ENCODE measurements at places on chromosomes 5 and 9.

DNA sequence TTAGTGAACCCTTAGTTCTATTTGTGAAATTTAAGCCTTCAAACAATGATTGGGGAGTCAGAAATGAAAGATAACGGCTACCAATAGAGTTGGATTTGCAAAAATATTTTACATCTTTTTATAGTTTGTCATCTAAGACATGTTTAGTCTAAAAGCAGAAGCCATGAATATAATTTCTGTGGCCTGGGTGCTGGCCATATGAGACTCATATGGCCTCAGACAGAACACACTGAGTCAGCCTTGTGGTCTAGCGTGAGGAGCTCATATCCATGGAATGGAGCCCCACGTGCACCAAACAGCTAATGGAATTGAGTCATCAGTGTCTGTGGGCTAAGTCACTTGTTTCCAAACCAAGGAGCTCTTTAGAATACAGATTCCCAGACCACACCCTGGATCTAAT, 240.7 kb upstream of the NREP start:
- H3K27me3 ChIP-seq, result no peaks in the 10 kb centered on the region
- no peak overlapping the region for H3K4me3 ChIP-seq
- no peaks in the 10 kb centered on the region for H3K4me1 ChIP-seq
- no peak for DNase-seq
- H3K27ac ChIP-seq, result no peak overlapping the region

- DNase-seq, result no peak
- H3K27ac ChIP-seq, result no peak overlapping the region
- H3K4me1 ChIP-seq, result no peaks in the 10 kb centered on the region
- no peak overlapping the region for H3K4me3 ChIP-seq
- H3K36me3 ChIP-seq, result no peaks in the 10 kb centered on the region
Measured at GRCh38 chr5:95043648-95044047, 241.2 kb downstream of the MCTP1 start.

DNA sequence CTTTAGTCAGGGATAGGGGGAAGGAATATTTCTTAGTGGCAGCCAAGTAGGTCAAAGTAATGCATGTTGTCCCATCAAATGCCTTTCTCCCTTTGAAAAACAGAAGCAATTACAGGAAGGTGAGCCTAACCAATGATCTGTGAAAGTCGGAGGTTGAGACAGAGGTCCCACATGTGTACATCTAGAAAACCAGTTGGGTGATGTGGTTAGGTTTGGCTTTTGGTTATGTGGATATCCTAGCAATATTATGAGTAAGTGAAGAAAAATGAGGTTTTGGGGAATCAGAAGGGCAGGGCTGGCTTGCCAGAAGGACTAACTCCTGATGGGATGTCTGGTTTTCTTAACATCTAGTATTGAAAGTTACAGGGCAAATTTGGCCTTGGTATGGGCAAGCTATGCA, 63.4 kb upstream of the PALM2AKAP2 start:
- no peak for DNase-seq
- no peak overlapping the region for H3K27ac ChIP-seq
- H3K27me3 ChIP-seq, result no peaks in the 10 kb centered on the region
- no peak overlapping the region for H3K4me3 ChIP-seq
- H3K4me1 ChIP-seq, result peaks cover 2% of the 10 kb centered on the region
- no peaks in the 10 kb centered on the region for H3K36me3 ChIP-seq

DNA sequence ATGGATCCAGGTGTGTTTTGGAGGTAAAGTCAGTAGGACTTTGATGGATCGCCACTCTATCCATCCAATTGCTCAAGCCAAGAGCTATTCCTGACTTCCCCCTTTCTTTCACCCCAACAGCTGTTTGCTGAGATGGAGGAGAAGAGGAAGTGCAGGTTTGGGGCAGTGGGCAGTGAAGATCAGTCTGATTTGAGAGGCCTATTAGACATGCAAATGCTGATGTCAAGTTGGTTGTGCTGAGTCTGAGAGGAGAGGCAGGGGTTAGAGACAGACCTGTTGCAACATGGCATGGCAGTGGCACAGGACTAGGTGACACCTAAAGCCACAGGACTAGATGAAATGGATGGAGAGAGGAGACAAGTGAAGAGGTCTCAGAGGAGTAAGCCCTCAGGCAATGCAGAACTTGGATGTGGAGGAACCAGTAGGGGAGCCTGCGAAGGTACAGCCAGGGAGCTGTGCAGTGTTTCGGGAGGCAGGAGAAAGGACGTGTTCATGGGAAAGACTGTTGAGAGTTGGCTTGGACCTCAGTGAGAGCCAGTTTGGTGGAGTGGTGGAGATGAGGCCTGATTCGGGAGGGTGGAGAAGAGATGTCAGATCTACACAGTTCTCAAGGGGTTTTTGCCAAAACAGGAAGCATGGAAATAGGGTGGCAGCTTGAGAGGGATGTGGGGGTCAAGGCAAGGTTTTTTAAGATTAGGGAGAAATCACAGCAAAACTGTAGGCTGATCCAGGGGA, 175.0 kb downstream of the MACROH2A1 start:
- H3K27ac ChIP-seq, result no peak overlapping the region
- H3K27me3 ChIP-seq, result no peaks in the 10 kb centered on the region
- H3K36me3 ChIP-seq, result no peaks in the 10 kb centered on the region
- DNase-seq, result no peak

- no peaks in the 10 kb centered on the region for H3K36me3 ChIP-seq
- no peak overlapping the region for H3K27ac ChIP-seq
- DNase-seq, result no peak
- peaks cover 4% of the 10 kb centered on the region for H3K27me3 ChIP-seq
Measured at GRCh38 chr9:14325147-14325546, 11.2 kb upstream of the NFIB start.

- no peaks in the 10 kb centered on the region for H3K36me3 ChIP-seq
- H3K4me3 ChIP-seq, result no peak overlapping the region
- no peaks in the 10 kb centered on the region for H3K27me3 ChIP-seq
Measured at GRCh38 chr9:106799152-106799551, 63.8 kb upstream of the ZNF462 start.

- no peaks in the 10 kb centered on the region for H3K36me3 ChIP-seq
- no peak for DNase-seq
Measured at GRCh38 chr5:76943006-76943405, 9.8 kb upstream of the CRHBP start.

DNA sequence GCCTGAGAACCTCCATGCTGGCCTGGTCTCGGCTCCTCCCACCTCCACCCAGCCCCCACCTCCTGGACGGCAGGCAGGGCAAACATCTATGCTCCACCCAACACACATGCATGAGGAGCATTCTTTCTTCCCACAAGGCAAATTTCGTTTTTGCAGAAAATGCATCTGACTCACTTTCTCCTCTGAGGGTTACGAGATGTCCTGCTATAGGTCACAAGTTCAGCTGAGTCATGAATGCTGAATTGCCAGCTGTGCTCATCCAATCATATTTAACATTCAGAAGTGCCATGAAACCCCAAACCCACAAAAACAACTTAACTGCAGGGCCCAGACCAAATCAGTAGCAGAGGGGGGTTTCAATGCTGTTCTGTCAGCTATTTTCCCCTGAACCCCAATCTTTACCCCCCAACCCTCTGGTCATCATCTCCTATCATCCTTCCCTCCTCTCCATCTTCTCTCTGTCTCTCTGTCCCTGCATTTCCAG, 39.0 kb upstream of the OSMR start:
- no peak for DNase-seq
- H3K27me3 ChIP-seq, result no peaks in the 10 kb centered on the region
- no peaks in the 10 kb centered on the region for H3K36me3 ChIP-seq
- H3K4me3 ChIP-seq, result no peak overlapping the region
- H3K4me1 ChIP-seq, result peaks cover 4% of the 10 kb centered on the region

DNA sequence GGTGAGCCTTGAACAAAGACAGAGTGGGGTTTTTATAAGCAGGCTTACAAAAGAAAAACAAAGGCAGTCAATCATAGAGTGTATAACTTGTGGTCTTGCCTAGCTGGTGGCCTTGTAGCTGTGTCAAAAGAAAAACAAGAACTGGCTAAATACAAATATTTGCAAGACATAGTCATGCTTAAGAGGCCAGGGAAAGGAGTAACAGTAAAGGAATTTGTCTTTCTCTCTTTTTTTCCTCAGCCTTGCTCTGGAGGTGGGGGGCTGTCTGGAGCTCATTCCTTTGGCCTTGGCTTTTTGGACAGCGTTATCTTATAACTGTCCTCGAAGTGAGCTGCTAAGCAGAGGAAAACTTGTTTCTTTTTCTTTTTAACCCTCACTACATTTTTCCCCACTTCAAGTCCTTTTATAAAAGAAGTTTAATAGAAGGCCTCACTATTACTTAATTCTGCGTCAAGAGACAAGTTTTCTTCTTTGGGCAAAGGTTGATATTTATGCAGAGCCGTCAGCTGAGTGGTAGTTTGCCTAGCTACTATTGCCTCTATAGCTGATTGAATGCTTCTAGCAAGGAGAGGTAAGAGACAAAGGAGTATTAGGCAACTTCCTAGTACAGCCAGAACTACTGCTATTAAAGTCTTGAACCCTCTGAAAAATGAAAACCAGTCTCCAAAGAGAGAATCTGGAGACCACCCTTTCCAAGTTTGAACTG, 14.3 kb downstream of the CEL start:
- no peaks in the 10 kb centered on the region for H3K36me3 ChIP-seq
- no peak for DNase-seq
- H3K27ac ChIP-seq, result no peak overlapping the region
- H3K4me3 ChIP-seq, result no peak overlapping the region
- H3K4me1 ChIP-seq, result peaks cover 8% of the 10 kb centered on the region
- H3K27me3 ChIP-seq, result no peaks in the 10 kb centered on the region

- peak overlapping the region; percentile 3 for H3K4me3 ChIP-seq
- H3K27ac ChIP-seq, result peak overlapping the region; percentile 1
- no peaks in the 10 kb centered on the region for H3K36me3 ChIP-seq
- peaks cover 37% of the 10 kb centered on the region for H3K4me1 ChIP-seq
Measured at GRCh38 chr9:129569502-129570449, 51.1 kb downstream of the C9orf50 start.

DNA sequence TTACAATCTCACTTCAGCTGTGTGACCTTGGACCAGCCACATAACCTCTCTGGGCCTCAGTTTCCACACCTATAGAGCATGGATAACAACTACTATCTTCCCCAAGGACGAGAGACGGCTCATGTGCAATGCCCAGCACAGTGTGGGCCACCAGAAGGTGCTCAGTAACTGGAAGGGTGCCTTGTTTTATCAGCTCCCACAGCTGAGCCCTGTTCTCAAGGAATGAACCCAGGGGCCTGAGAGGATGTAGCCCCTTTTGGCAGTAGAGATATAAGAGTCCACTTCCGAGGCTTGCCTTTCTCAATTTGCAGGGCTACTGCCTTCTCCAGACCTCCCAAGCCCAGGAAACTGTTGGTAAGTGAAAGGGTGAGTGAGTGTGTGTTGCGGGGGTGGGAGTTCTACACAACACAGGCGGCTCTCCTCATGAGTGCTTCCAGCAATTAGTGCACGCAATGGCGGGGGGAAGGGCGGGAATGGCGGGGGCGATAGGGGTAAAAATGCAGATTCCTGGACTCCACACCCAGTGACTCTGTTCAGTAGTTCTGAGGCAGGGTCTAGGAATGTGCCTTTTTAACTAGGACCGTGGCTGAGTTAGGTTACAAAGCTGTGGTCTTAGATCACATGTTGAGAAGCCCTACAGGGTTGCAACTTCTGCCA, 185.1 kb downstream of the FSTL4 start:
- peaks cover 3% of the 10 kb centered on the region for H3K4me1 ChIP-seq
- no peaks in the 10 kb centered on the region for H3K36me3 ChIP-seq
- no peak overlapping the region for H3K4me3 ChIP-seq
- H3K27me3 ChIP-seq, result peaks cover 30% of the 10 kb centered on the region
- no peak for DNase-seq

DNA sequence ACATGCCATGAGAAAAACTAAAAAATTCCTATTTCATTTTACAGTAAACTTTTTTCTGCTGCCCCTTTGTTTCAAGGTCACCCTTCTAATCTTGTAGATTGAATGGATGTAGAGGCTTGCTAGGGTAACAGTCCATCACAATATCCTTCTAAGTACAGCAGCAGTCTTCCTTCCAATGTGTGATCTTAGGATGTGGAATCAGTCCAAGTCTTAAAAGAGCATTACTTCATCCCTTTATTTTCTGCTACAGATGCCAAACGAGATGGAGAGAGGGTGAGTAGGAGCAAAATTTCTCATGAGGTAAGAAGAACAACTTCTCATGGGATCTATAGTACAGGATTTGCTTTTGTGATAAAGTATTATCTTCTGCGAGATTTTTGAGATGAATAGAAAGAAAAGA, 704 bp upstream of the IL33 start:
- H3K4me3 ChIP-seq, result no peak overlapping the region
- DNase-seq, result no peak
- H3K27ac ChIP-seq, result no peak overlapping the region
- H3K36me3 ChIP-seq, result no peaks in the 10 kb centered on the region
- H3K4me1 ChIP-seq, result no peaks in the 10 kb centered on the region

- H3K27me3 ChIP-seq, result no peaks in the 10 kb centered on the region
- H3K36me3 ChIP-seq, result no peaks in the 10 kb centered on the region
- no peak for DNase-seq
- no peak overlapping the region for H3K27ac ChIP-seq
- H3K4me3 ChIP-seq, result no peak overlapping the region
- H3K4me1 ChIP-seq, result no peaks in the 10 kb centered on the region
Measured at GRCh38 chr5:119031905-119032304, 39.0 kb upstream of the DMXL1 start.

- DNase-seq, result no peak
- H3K4me1 ChIP-seq, result peaks cover 11% of the 10 kb centered on the region
- no peak overlapping the region for H3K4me3 ChIP-seq
- no peaks in the 10 kb centered on the region for H3K27me3 ChIP-seq
Measured at GRCh38 chr9:133707065-133707762, 30.9 kb downstream of the SARDH start.

DNA sequence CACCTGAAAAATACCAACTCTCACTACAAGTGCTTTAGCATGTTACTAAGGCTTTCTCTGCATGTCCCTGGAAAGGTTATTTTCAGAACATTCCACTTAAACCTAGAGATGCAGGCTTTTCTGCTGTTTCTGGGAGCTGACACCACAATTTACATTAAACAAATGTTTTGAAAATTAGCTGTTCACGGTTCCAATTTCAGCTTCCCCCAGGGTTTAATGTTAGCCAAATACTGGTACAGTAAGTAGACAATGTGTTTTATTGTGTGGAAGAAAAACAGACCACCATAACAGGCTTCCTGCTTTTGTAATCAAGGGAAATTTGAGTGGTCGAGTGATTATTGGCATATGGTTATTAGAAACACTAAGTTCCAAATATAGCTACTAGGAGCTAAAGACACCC, 32.0 kb downstream of the MACROH2A1 start:
- no peak overlapping the region for H3K4me3 ChIP-seq
- no peak for DNase-seq

GRCh38 chr9:96554326-96554725, 65.3 kb downstream of the CDC14B start:
- no peak overlapping the region for H3K27ac ChIP-seq
- H3K27me3 ChIP-seq, result no peaks in the 10 kb centered on the region
- H3K36me3 ChIP-seq, result no peaks in the 10 kb centered on the region
- H3K4me1 ChIP-seq, result peaks cover 7% of the 10 kb centered on the region
- DNase-seq, result no peak
- no peak overlapping the region for H3K4me3 ChIP-seq

GRCh38 chr9:99811598-99812383, 9.9 kb upstream of the NR4A3 start:
- no peak overlapping the region for H3K27ac ChIP-seq
- no peak for DNase-seq
- H3K27me3 ChIP-seq, result no peaks in the 10 kb centered on the region
- peaks cover 4% of the 10 kb centered on the region for H3K36me3 ChIP-seq
- no peaks in the 10 kb centered on the region for H3K4me1 ChIP-seq

- no peak for DNase-seq
- H3K4me1 ChIP-seq, result no peaks in the 10 kb centered on the region
- H3K36me3 ChIP-seq, result no peaks in the 10 kb centered on the region
- no peak overlapping the region for H3K27ac ChIP-seq
Measured at GRCh38 chr9:76772686-76773445, 8.6 kb downstream of the PCA3 start.
